ENCODE measurements at places on chromosomes 16 and 17. TPM values are rescaled to one million over a fixed set of nuclear protein-coding genes. Genes with fewer than 3 reads are reported as not detected.

Gene PLA2G10
- not detected for total RNA-seq

Gene TEKT1
- not detected for total RNA-seq

Gene SNX20
- 0.72 TPM for total RNA-seq

Gene SRRM2
- 292 TPM for total RNA-seq

Gene RNF222
- total RNA-seq = not detected

Gene CRYBA1
- not detected for total RNA-seq
